ENCODE measurements at places on chromosomes 5 and 9. TPM values are rescaled to one million over a fixed set of nuclear protein-coding genes. Genes with fewer than 3 reads are reported as not detected.

GRCh38 chr9:127898433-127899127, 823 bp downstream of the ST6GALNAC6 start:
- no peak for DNase-seq

DNA sequence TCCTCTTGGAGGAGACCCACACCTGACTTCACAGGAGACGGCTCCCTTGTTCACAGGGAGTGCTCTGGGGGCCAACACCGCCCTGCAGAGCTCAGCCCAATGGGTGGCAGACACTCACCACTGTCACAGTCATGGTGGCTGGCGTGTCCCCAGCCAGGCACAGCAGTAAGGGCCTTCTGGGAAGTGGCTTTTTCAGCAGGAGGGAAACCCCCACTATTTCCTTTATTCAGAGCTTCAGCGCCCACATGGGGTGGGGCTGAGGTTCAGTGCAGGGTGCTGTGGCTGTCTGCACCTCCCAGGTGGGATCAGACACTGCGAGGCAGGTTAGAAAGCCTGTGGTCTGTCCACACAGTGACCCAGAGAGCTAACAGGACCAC, 3.6 kb upstream of the SNAPC4 start:
- DNase-seq = no peak

DNA sequence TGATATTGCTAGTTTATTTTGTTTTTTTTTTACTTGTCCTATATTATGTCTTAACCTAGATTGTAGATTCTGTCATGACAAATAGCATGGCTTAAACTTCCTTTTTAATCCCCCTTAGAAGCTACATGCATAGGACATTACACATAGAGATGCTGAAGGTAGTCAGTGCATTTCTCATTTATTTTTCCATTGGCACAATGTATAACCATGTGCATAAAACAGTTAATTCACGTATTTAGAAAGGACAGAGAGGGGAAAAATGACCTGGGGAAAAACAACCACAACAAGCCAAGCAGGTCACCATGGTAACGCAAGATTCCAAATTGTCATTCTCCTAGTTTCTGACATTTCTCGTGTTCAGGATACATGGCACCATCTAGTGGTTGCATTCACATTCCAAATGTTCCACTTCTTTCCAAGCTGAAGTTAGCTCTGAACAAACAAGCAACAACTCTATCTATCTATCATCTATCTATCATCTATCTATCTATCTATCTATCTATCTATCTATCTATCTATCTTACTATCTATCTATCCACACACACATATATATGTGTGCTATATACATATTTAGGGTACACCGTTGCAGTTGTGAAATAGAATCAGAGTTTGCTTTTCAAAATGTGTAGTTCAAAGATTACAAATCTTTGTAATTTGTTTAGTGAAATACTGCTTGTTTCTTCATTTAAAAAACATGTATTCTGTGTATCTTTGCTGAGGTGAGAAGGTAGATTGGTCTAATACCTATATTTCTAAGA, 487.2 kb upstream of the ST8SIA4 start:
- peak; percentile 62 for DNase-seq

DNA sequence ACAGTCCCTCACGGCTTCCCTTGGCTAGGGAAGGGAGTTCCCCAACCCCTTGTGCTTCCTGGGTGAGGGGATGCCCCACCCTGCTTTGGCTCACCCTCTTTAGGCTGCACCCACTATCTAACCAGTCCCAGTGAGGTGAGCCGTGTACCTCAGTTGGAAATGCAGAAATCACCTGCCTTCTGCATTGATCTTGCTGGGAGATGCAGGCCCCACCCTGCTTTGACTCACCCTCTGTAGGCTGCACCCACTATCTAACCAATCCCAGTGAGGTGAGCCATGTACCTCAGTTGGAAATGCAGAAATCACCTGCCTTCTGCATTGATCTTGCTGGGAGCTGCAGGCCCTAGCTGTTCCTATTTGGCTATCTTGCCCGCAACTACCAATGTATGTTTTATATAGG, 44.7 kb downstream of the CCL28 start:
- DNase-seq = no peak

DNA sequence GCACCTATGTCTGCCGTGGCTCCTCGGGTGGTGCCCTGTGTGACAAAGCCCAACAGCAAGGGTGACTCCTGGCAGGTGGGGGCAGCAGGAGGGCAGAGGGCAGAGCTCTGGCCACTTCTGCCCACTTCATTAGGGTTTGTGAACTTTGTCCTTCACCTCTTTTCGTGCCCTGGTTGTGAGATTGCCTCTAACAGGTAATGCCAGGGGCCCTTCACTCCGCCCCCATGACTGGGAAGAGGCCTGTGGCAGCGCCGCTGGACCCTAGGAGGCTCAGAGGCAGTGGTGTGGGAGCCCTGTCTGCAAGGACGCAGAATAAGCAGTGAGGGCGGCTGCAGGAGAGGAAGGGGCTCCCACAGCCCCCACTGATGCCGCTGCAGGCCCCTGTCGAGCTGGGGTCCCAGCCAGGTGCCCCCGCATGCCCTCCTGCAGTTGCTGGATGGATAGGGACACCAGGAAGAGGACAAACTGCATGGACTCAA, 108.7 kb upstream of the LMX1B start:
- DNase-seq = no peak

- DNase-seq = no peak
Observed at GRCh38 chr5:138653502-138653901, 78.3 kb upstream of the HSPA9 start.

DNA sequence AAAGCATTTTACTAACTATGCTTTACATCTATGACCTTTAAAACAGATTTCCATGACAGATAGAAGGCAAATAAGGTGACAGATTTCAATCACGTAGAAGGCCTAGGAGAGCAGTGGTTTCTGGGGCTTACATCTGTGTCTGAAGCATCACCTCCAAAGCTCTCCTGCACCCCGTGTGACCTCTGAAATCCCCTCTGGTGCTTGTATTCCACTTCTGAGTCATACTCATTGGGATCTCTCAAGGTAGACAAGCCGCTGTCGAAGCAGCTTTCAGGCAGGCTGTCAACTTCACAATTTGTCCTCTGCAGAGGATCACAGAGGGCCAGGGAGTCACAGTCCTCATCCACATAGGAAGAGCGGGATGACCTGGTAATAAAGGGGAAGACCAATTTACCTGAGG, 62.2 kb downstream of the RASEF start:
- no peak for DNase-seq

GRCh38 chr5:61604076-61605025, 272.3 kb downstream of the ZSWIM6 start:
- DNase-seq = no peak

DNA sequence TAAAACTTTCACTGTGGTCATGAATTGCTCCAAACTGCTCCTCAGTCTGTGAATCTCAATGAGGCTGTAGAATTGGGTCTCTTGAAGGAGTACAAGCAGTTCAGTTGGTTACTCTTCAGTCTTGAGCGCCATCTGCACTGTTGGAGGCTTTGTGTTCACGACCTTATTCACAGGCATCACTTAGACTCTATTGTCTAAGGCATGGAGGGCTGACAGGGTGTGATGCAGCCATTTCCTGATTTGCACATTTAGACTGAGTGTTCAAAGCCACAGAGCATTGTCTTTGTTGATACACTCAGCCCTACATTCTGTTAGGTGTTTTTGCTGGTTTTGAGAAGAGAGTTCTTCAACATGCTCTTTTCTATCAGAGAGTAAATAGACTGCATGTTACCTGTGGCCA, 355.9 kb upstream of the RIOK2 start:
- no peak for DNase-seq

GRCh38 chr9:114484854-114485443, 20.3 kb downstream of the WHRN start:
- DNase-seq = no peak

GRCh38 chr9:14218253-14218652, 95.7 kb downstream of the NFIB start:
- no peak for DNase-seq

- no peak for DNase-seq
Observed at GRCh38 chr9:130870491-130871381, 25.9 kb downstream of the QRFP start.

GRCh38 chr5:139561655-139562451, 714 bp downstream of the UBE2D2 start:
- DNase-seq = peak; percentile 49

- DNase-seq = no peak
Observed at GRCh38 chr5:113660706-113661250, 147.3 kb downstream of the YTHDC2 start.

DNA sequence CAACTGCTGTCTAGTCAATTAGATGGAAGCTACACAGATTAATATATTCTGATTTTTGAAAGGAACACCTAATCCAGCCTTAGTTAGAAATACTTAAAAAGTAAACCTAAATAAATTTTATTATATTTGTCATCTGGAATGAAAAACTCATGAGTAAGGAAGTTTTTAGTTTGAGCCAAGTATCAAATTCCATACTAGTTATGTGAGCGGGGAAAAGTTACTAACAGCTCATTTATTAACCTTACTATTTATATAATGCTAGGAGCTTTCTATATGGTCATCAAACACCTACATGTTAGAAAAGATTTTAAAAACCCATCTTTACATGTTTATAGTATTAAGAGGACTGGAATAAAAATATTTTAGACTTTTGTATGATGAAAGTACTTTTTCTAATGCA, 41.6 kb upstream of the POU5F2 start:
- DNase-seq = no peak

- no peak for DNase-seq
Observed at GRCh38 chr5:33457126-33457525, 16.4 kb downstream of the TARS1 start.

- DNase-seq = no peak
Observed at GRCh38 chr5:63233911-63234310, 655.3 kb downstream of the LRRC70 start.

GRCh38 chr5:83718195-83718825, 2.3 kb downstream of the HAPLN1 start:
- DNase-seq = peak; percentile 48

GRCh38 chr5:66993882-66994281, 202.7 kb downstream of the CD180 start:
- no peak for DNase-seq

- DNase-seq = no peak
Observed at GRCh38 chr9:137907776-137908175, 30.2 kb downstream of the CACNA1B start.

- DNase-seq = no peak
Observed at GRCh38 chr9:73172901-73173215, 21.2 kb downstream of the ANXA1 start.

DNA sequence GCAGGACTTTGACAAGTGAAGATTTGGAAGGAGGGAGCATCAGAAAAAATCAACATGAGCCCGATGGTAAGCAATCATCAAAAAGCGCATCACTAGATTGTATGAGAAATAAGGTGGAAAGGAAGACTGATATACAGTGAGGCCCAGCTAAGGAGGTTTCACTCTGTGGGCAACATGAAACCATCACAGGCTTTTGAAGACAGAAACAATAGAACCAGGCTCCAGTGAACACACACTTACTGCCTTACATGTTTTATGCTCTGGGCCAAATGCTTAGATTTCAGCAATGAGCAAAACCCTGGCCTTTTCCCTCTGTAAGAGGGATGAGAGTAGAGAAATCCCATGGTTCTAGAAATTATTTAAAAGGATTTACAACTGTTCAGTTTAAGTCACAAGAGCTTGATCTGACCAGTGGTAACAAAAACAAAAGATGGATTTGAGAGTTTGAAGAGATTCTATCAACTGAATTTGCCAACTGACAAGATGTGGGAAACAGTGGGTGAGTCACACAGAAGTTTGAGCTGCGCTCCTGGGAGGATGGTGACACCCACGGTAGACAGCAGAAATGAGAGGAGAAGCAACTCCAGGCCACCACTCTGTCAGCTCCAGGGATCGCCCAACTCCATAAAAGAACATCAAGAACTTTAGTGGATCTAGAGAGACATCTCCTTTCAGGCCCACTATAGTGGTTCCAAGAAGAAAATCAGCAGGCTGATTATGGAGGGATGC, 261.8 kb downstream of the MCTP1 start:
- DNase-seq = no peak

- no peak for DNase-seq
Observed at GRCh38 chr5:142677198-142677597, 8.7 kb downstream of the FGF1 start.

DNA sequence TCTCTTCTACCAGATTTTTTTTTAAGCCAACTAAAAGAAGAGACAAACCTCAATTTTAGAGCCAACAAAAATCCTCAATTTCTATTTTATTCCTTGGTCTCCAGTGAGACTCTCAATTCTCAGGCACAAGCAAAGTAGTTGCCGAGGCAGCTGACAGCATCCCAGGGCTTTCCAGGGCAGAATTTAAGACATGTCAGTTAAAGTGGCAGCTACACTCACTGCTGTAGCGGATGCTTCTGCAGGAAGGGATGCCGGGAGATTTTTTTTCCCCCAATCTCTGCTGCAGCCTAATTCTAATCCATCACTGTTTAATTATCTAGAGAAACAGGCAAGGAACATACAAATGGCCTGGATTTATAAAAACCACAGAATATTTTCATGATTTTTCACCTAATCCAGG, 57.0 kb downstream of the TTC39B start:
- no peak for DNase-seq

GRCh38 chr5:154473581-154474283, 4.3 kb downstream of the HAND1 start:
- no peak for DNase-seq

DNA sequence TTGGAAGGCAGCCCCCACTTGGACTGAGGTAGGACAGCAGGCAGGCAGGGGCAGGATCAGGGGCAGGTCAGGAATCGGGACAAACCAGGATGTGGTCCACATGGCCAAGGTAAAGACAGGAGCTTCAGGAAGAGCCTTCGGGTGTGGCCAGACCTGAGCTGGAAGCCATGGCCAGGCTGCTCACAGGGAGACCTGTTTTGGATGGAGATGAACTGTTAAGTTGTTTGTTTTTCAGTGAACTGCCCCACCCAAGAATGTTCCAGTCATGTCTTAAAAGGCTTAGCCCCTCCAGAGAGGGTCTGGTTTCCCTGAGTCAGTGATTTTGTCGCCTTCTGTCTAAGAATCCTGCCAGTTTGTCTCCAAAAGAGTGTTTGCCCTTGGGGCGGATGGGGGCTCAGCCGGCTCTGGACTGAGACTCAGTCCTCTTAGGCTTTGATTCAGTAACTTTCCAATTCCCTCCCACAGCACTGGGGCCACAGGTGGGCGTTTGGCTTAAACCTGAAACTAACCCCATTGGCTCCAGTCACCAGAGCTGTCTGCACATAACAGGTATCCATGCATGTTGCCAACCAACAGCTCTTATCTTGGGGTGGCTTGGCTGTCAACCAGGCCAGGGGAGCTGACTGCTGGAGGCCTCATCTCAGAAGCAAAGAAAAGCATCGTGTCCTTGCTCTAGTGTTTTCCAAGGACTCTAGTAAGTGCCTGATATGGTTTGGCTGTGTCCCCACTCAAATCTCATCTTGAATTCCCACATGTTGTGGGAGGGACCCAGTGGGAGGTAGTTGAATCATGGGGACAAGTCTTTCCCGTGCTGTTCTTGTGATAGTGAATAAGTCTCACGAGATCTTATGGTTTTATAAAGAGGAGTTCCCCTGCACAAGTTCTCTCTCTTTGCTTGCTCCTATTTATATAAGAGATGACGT, 11.3 kb upstream of the ANKH start:
- DNase-seq = no peak

- DNase-seq = peak; percentile 44
Observed at GRCh38 chr5:141508798-141509611, 20.1 kb downstream of the PCDHGC5 start.

LECT2 gene
- not detected for total RNA-seq

PFN3 gene
- not detected for total RNA-seq

C9orf57 gene
- not detected for total RNA-seq

PCDHGA12 gene
- total RNA-seq = 3.8 TPM

REEP2 gene
- total RNA-seq = 72.8 TPM

WNT8A gene
- total RNA-seq = 0.69 TPM

SMIM32 gene
- total RNA-seq = not detected

IRX1 gene
- total RNA-seq = not detected

ENTPD2 gene
- total RNA-seq = 55.6 TPM

SLC36A2 gene
- total RNA-seq = not detected

FCN2 gene
- not detected for total RNA-seq

PRKACG gene
- total RNA-seq = not detected

CDK5RAP2 gene
- total RNA-seq = 50.8 TPM

ADAMTS6 gene
- total RNA-seq = 16.7 TPM

All from endothelial cell (in vitro differentiated cells).